ENCODE measurements at places on chromosomes 16 and 17.

DNA sequence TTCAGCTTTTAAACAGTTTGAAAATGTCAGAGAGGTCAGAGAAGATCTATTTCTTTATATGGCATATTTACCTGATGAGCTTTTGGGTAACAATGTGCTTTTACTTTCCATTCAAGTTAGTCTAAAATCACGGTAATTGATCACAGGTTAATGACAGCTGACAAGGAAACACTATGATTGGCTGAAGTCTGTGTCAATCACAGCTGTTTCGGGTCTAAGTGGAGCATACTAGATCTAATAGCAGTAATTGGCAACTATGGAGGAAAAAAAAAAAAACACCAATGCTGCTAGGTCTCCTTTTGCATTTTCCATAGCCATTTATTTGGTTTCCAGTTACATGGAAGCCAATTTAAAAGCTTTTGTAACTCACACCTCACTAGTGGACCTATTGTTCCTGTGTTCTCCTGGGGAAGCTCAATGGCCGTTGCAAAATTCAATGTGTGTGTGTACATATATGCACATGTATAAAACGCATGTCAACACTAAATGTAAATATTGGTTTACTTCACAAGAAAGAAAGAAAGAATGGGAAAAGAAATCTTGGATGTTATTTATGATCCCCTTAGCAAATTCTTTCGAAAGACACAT is 568.3 kb upstream of the ZFHX3 start:
- DNase-seq: no peak

GRCh38 chr17:49723423-49723822 is 15.7 kb upstream of the SLC35B1 start:
- DNase-seq: no peak

- no peak for DNase-seq
Observed at GRCh38 chr16:72311426-72311825, 139.5 kb upstream of the PMFBP1 start.

GRCh38 chr17:21283482-21284318 is 811 bp upstream of the MAP2K3 start:
- DNase-seq: no peak

DNA sequence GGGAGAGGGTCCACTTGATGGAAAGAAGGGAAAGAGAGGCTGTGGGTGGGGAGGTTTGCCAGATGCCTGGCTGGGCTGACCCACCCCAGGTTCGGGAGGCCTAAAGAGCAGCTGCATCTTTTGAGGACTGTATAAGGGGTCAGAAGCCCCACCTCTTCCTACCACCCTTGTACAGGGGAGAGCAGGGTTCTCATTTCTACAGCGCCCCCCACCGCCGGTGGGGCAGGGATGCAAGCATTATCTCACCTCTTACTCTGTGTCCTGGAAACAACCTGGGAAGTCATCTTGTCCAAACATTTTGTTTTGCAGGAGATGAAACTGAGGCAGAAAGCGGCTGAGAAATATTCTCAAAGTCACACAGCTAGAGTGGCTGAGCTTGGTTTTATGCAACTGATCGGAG is 22.5 kb upstream of the CCDC182 start:
- DNase-seq: no peak

DNA sequence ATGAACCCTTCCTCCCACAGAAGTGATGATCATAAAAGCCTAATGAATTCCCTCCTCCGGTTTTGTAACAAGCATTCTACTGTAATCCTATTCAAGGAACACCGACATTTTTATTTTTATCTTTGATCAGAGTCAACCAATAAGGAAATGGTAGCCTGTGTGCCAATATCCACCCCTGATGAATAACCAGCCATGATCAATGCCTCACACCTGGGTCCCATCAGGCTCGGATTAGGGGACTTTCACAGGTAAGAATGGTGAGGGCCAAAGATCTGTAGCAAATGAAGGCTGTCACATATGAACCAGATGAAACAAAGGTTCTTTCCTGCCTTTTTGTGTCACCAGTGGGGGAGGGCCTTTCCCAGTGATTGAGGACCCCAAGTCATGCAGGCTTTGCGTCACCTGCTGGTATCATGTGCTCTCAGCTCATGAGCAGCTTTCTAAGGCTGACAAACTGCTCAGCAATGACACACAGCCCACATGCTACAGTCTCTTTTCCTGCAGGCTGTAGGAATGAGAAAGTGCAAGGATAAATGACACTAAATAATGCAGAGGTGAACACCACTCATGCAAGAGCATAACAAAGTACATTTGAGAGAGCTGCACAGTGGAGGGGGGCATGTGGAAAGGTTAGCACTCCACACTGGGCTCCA is 34.9 kb downstream of the TOM1L2 start:
- no peak for DNase-seq

DNA sequence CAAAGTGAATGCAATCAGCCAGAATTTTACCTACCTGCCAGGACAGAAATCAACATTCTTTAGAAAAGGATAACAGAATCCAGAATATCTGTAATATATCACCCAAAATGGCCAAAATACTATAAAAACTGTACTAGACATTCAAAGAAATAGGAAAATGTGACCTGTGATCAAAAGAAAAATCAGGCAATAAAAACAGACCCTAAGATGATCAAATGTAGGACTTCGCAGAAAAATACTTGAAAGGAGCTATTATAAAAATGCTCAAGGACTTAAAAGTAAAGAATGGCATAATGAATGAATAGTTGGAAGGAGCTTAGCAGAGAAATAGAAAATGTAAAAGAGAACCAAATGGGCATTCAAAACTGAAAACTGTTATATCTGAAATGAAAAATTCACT is 4.1 kb downstream of the LPCAT2 start:
- no peak for DNase-seq

DNA sequence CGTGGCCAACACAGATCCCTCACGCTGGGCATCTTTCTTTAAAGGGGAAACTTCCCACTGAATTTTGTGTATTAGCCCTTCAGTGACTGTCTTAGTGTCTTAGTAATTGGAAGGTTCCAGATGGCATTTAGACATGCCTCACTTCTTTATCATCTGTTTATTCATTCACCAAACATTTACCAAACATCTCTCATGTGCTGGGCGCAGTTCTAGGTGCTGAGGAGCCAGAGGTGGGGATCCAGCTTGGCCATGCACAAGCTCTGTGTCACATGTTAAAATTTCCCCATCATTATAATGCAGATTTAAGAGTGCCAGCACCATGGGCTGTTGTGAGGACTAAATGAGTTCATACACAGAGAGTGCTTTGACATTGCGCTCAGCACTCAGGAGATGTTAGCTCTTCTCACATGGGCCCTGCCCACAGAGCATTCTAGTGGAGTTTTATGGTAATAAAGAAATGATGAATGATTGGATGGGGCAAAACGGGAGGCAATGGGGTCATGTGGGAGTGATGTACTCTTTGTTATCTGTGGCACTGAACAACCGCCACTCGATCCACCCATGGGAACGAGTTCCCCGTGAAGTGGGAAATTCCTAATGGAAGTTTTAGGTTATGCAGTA is 119.7 kb downstream of the SNX29 start:
- DNase-seq: no peak

GRCh38 chr16:11916524-11917285 is 949 bp upstream of the GSPT1 start:
- no peak for DNase-seq

DNA sequence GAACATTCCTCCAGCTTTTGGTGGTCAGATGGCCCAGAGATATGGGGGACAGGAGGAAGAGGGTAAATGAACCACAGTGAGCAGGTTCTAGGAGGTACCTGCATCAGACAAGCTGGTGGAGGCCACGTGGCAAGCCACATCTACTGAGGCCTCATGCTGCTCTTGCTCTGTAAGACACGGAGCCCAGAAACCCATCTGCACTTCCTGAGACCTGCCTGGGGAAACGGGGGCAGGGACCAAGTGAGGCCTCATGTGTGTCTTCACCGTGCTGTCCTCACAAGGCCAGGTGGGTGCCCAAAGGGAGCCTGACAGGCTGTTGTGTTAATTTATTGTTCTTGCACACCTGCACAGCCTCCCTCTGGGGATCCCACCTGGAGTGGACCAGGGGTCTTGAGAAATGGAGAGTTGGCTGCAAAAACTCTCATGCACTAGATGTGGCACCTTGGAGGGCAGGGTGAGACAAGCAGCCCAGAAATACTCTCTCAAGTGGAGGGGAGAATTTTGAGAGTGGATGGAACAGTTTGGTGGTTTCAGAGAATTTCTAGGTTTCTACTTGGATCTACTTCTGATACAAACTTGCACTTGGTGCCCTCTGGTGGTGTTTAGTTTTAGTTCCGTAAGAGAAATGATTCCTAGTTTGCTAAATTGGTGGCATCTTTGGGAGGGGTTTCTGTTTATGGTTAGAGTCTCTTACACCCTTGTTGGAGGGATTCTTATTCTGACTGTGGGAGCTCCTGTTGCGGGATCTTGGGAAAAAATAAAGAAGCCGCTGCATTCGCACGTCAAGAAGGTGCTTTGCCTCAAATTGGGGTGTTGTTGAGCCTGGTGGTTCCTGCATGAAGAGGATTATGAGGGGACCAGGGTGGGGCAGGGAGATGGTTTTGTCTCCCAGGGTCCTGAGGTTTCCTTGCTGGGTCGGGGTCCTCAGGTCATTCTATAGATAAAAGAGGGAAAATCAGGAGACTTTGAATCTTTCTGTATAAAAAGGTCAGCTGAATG is 47.5 kb downstream of the SLC6A2 start:
- no peak for DNase-seq

DNA sequence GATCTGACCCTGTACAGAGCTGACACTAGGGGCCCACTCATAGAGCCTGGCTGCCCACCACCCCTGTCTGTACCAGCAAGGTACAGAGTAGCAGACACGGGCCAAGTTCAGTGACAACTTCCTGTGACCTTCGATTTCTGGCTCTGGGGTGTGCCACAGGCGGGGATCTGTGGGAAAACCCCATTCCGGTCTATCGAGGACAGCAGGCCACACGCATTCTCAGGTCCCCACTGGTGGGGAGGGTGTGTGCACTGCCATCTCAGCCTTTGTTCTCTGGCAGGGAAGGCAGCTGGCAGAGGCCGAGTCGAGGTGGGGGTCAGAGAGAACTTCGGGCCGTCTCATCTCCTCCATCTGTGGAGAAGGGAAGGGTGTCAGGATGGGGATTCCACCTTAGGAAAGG is 10.0 kb downstream of the NLE1 start:
- no peak for DNase-seq

DNA sequence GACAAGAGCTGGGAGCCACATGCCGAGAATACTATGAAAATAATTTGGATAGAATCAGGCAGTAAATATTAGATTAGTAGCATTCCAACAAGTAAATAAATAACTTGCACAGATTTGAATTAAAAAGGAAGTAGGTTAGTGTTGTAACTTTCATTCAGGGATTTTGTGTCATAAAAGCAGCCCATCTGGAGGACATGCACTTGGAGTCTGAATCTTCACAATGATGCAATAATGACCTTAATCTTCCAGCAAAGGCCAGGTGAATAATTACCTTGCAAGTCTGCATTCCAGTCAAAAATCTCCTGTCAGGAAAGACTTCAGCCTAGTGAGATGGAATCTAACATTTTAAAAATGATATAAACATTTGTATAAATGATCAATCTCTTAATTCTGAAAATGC is 518.1 kb downstream of the KCNJ2 start:
- no peak for DNase-seq

DNA sequence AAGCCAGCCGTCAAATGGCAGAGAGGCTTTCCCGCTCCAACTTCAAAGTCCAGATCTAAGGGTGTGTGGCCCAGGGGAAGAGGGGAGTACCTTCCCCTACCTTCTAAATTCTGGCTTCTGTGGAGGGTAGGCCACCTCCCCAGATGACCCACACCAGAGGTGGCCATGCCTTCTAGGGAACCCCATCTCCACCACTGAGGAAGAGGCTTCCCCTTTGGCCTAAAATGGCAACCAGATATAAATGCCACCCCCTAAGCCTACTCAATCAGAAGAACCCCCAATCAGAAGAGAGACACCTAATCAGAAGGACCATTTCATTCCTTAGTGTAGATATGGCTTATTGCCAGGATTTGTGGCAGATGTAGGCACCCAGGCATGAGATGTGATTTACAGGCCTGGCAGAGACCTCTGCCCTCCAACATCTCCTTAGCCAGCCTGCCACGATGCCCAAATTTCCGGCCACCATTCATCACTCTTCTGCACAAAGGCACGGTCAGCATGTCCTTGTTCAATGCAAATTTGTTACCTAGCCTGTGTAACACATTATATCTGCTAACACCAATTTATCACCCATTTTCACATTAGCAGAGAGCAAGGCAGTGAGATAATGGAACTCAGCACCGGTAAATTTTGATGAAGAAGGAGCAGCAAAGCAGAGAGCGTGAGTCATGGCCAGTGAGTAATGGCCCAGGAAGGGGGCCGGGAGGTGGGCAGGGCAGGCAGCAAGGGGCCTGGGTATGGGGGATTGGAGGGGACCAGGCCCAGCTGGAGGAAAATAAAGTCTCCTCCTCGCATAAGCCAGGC is 1.2 kb upstream of the MGAT5B start:
- DNase-seq: no peak

DNA sequence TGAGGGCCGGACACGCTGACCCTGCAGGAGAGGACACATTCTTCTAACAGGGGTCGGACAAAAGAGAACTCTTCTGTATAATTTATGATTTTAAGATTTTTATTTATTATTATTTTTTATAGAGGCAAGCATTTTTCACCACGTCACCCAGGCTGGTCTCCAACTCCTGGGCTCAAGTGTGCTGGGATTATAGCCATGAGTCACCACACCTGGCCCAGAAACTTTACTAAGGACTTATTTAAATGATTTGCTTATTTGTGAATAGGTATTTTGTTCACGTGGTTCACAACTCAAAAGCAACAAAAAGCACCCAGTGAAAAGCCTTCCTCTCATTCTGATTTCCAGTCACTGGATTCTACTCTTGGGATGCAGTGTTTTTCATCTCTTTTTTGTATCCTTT is 2.3 kb upstream of the SERPINF1 start:
- DNase-seq: no peak

GRCh38 chr17:68863091-68863652 is 92.0 kb downstream of the ABCA8 start:
- no peak for DNase-seq

DNA sequence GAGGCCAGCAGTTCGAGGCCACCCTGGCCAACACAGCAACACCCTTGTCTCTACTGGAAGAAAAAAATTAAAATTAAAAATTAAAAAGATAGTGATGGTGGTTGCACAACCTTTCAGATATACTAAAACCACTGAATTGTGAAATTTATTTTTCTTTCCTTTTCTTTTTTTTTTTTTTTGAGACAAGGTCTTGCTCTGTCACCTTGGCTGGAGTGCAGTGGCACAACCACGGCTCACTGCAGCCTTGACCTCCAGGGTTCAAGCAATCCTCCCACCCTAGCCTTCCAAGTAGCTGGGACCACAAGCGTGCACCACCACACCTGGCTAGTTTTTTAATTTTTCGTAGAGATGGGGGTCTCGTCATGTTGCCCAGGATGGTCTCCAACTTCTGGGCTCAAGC is 254.4 kb downstream of the SLC39A11 start:
- DNase-seq: no peak

DNA sequence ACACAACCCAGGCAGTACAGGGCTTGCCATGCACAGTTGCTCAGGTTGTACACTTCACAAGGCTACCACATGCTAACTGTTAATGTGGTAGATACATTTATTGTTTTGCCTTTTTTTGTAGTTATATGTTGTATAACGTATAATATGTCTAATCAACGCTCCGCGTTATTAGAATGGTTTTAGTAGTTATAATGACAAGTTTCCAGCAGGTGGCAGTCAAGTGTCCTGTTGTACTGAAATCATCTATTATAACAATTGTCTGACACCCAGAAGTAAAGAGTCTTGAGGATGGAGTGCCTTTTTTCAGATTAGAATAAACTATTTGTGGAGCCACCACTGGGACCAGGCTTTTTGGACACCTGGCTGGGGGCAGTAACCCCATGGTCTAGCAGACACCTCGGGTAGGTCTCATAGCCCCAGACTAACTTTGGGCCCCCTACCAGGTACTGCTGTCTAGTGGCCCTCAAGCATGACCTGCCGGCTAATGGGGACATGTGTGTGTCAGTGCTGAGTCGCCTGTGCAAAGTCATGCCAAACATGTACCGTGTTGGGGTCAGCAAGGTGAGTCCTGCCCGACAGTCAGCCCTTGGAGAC is 32.8 kb downstream of the MYO15A start:
- peak; percentile 49 for DNase-seq

All from CD4-positive, alpha-beta T cell treated with Interleukin-6 at 100 ng/mL for 8 hours (primary cell).